Activated naive CD4-positive, alpha-beta T cell (primary cell): ENCODE measurements at places on chromosomes 7 and 10.

- DNase-seq = no peak
Measured at GRCh38 chr10:104123397-104123796, 1.4 kb downstream of the SFR1 start.

GRCh38 chr10:15280462-15280861 lies 90.6 kb downstream of the FAM171A1 start:
- DNase-seq = no peak

DNA sequence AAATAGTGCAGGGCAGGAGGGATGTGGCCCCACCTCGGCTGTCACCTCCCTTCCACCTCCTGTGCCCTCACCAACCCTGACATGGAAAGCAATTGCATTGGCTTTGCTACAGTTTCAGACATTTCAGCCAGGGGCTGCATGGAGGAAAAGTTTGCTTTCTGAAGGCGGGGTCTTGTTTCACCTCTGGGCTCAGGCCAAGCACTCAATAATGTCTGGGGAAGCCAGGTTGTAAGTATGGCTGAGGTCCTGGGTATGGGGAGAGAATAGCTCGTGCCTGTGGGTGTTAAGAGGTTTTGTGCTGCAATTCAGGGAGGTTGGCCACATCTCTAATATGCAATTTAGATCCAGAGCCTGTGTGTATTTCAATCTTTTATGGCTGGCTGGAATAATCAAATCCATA lies 238.4 kb upstream of the MKI67 start:
- DNase-seq = no peak

GRCh38 chr10:105800641-105801040 lies 1159.6 kb downstream of the SORCS3 start:
- no peak for DNase-seq

DNA sequence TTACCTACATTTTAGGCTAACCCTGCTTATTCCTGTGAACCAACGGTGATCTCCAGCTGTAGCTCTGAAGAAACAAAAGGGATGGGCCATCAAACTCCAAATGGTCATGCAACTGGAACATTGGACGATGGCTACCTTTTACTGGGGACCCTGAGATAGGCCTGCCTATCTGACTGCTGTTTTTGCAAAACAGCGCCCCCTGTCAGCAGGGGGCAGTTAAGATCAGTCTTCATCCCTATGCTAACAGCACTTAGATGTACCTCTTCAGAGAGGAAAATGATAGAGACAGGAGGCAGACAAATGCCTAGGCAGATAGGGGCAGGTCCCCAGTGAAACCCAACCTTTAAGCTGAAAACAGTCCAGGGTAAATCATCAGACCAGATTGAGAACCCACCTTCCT lies 1085.4 kb upstream of the SORCS1 start:
- no peak for DNase-seq

GRCh38 chr7:119900996-119901672 lies 371.8 kb upstream of the KCND2 start:
- no peak for DNase-seq

DNA sequence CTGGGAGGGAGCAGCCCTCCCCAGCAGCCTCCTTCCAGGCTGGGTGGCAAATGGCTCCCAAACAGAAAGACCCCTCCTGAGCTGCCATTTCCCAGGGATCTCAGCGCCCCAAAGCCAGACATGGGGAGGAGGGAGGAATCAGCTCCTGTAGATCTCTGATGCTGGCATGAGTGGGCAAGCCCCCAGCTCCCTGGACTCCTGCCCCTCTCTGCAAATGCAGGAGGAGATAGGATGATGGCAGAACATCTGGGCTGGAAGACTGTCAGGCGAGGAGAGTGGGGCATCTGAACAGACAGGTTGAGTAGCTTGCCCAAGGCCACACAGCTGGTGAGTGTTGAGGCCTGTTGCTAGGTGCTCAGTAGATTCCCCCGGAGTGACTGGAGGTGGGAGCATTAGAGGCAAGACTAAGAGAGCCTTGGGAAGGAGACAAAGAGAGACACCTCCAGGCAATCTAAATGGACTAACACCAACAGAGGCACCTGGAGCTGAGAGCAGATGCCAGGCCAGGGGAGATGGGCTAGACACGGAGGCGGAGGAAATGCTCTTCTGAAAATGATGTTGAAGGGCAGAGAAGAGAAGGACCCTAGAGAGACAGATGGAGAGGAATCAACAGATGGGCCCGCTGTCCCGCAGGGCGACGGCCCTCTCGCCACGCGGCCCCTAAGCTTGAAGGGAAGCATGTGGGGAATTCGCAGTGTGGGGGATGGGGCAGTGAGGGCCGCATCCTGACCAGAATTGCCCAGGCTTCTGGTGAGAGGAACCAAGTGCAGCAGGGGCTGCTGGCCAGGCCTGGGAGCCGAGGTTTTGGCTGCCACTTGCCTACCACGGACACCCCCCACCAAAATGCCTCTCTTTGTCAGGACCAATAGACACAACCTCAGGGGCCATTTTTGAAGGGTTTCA lies 84.8 kb upstream of the LRRC4 start:
- DNase-seq = no peak

DNA sequence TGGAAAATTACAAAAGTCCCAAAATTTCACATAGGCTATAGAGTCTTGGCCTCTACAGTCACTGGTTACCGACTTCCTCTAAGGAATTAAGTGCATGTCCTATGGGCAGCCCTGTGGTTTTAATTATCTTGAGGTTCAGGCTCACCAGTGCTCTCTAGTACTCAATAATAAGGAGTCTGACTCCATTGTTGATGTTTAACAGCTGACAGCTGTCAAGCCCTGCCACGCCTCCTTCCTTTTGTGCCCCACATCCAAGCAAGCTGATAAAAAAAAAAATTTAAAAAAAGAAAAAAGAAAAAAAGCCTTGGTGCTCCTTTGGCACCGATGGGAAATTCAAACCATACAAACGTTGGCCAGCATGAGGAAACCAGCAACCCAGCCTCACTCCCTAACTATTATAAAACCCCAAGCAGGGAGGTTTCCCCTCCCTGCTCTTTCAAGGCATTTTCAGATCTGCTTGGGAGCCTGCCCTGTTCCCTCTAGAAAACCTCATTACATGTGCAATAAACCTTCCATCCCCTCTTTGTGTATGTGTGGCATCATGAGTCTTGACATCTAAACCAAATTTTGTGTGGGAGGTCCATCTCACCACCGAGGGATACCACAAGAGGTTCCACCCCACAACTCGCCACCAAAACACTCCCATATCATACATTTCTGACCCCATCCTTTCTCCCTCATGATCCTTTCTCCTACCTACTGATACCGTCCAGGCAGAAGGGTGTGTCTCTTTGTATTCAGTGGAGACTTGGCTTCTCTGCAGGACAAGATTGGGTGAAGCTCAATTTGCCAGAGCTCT lies 70.9 kb upstream of the CCDC71L start:
- DNase-seq = no peak

- DNase-seq = no peak
Measured at GRCh38 chr10:112375721-112376395, 1.9 kb downstream of the ACSL5 start.

DNA sequence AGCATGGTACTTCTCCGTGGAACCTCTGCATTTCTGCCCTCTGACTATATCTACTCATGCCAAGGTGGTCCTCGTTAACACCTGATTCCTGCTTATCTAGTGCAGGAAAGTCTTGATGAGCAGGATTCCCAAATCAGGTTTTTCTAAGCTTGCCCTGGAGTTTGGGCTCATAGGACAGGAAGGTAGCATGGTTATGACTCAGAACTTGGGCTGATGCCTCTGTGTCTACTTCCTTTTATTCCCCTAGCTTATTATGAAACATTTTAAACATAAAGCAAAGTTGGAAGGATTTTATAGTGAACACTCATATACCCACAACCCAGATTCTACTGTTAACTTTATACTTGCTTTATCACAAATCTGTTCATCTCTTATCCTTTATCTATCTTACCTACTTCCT lies 5.6 kb downstream of the SUFU start:
- DNase-seq = no peak

GRCh38 chr10:88652616-88653015 lies 11.6 kb upstream of the LIPF start:
- DNase-seq = no peak
